ENCODE measurements at places on chromosomes 4 and X. TPM values are rescaled to one million over a fixed set of nuclear protein-coding genes. Genes with fewer than 3 reads are reported as not detected.

DNA sequence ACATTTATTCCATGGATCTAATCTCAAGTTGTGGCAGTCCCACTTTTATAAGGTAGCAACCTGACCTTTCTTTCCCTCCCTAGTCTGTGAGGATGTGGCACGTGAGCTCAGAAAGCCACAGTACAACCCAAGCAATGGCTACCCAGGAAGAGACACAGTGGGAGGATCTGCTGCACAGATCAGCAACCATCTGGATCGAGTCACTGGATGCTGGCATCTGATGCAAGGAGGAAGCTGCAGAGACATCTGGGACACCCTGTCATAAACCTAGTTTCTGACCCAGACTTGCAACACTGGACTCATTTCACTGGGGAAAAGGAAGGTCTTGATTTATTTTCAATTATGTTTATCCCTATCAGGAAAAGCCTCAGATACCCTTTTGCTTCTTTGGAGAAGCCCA is 327.1 kb downstream of the PAPSS1 start:
- peak; percentile 4 for DNase-seq

Gene GRPR
- 0.14 TPM for total RNA-seq

Gene ODAPH
- not detected for total RNA-seq

GRCh38 chr4:145180298-145181090 is at the start of gene OTUD4:
OTUD4 (minus strand) TSS chr4:145180589; CDS start chr4:145179973, 616 bp downstream.
- DNase-seq: peak; percentile 96

GRCh38 chr4:149914119-149915115 is 98.8 kb upstream of the IQCM start:
- DNase-seq: peak; percentile 58

Gene PCDH10
- 0.89 TPM for total RNA-seq

DNA sequence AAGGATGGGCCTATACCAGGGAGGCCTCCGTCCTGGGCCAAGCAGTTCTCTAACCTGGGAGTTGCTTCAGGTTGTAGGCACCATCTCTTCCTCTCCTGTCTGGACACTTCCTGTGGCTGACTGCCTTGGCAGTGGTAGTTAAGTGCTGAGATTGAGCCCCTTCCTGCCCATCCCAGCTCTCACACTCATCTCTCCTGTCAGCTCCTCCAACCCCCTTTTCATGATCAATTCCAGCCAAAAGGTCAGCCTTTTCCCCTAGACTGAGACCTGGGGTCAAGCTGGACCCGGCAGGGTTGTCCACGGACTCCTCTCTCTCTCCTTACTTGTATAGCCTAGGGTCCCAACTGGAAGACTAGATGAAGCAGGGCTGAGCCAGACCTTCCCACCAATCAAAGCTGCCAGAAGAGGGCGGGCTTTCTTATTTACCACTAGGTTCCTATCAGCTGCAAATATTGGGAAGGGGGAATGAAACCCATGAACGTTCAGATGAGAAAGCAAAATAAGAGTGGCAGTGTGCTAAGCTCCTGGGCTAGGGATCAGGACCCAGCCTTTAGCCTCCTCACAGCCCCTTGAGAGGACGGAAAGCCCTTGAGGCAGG is 34.5 kb downstream of the KDM5C start:
- DNase-seq: no peak

Gene HS3ST1
- total RNA-seq: 2.7 TPM

- no peak for DNase-seq
These were observed 102.8 kb downstream of the ITIH6 start for GRCh38 chrX:54695231-54695630.

- DNase-seq: peak; percentile 66
These were observed 7.6 kb upstream of the OPHN1 start for GRCh38 chrX:68440940-68441339.

DNA sequence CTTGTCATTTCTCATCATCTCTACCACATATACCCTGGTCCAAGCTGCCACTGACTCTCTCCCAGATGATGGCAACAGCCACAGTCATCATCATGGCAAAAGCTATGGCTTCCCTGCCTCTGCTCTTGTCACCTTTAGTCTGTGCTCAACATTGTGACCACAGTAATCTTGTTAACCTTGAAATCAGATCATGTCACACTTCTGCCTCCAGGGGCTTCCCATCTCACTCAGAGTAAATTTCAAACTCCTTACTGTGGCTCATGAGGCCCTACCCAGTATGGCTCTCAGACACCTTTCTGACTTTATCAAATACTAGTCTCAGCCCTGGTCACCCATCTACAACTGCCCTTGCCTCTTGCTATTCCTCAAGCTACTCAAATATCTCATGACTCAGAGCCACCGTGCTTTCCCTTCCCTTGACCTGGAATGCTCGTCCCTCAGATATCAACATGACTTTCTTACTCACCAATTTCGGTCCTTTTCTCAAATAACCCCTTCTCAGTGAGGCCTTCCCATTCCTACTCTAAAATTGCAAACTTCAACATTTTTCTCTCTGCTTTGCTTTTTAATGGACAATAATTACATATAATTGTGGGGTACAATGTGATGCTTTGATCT is 41.1 kb upstream of the STIM2 start:
- DNase-seq: no peak

Gene ARL9
- total RNA-seq: 0.15 TPM
